Osteocyte (in vitro differentiated cells): ENCODE measurements at places on chromosomes 1 and 21. TPM values are rescaled to one million over a fixed set of nuclear protein-coding genes. Genes with fewer than 3 reads are reported as not detected.

Gene PLPPR5
- not detected in 2 replicates for total RNA-seq

Gene CFHR4
- not detected in 2 replicates for total RNA-seq

- no peak for DNase-seq
Measured at GRCh38 chr1:205977402-205978014, 25.7 kb downstream of the RAB7B start.

Gene KCNJ10
- total RNA-seq = not detected in 2 replicates

GRCh38 chr1:23169727-23170335 is 1.2 kb upstream of the LUZP1 start:
- DNase-seq = peak; percentile 90

- no peak for DNase-seq
Measured at GRCh38 chr1:184299406-184299790, 87.4 kb upstream of the C1orf21 start.

DNA sequence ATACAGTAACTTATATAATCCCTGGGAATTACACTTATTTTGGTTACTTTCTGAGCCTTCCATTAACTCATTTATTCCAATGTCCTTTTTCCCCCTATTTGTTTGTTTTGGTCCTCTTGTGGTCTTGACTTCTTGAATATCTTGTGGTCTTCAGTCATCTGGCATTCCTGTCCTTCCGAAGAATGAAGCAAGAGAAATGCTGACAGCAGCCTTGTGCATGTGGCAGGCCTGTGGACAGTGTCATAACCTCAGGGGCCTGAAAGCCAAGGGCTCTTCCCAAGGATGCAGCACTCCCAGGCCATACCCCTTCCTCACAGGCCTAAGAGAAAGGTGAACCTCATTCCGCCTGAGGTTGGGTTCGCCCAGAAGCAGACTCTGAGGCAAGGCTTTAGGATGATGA is 470.2 kb downstream of the DISC1 start:
- DNase-seq = no peak

Gene DNAJC28
- total RNA-seq = 2.1 and 2.7 TPM in 2 replicates

DNA sequence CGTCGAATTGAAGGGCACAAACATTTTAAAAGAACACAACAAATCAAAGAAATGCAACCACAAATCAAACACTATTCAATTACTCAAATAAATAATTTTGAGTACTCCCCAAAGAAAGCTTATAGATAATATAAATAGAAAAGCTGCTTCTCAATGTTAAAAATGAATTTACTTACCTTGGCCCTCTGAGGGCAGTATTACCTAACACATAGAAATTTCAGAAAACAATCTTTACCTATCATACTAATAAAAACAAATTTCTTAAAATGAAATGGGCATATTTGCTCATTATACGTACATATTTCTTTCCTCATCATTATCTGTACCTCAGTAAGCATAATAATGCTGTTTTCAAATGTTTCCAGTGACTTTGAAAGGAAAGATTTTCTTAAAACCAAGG is 141.8 kb downstream of the AKT3 start:
- DNase-seq = no peak

DNA sequence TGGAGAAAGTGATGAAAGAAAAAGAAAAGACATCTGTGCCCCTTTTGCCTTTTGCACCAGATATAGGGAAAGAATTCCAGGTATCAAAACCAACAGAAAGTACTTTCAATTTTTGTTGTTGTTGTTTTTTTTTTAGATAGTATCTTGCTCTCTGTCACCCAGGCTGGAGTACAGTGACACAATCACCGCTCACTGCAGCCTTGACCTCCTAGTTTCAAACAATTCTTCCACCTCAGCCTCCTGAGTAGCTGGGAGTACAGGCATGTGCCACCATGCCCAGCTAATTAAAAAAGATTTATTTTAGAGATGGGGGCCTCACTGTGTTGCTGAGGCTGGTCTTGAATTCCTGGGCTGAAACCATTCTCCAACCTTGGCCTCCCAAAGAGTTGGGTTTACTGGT is 31.3 kb upstream of the IVNS1ABP start:
- no peak for DNase-seq

GRCh38 chr1:170836141-170836540 is 99.2 kb upstream of the MROH9 start:
- no peak for DNase-seq

Gene SRGAP2B
- 43.1 and 44.7 TPM in 2 replicates for total RNA-seq

Gene FCRLB
- total RNA-seq = 0.27 TPM in 1 of 2 replicates, not detected in the other

DNA sequence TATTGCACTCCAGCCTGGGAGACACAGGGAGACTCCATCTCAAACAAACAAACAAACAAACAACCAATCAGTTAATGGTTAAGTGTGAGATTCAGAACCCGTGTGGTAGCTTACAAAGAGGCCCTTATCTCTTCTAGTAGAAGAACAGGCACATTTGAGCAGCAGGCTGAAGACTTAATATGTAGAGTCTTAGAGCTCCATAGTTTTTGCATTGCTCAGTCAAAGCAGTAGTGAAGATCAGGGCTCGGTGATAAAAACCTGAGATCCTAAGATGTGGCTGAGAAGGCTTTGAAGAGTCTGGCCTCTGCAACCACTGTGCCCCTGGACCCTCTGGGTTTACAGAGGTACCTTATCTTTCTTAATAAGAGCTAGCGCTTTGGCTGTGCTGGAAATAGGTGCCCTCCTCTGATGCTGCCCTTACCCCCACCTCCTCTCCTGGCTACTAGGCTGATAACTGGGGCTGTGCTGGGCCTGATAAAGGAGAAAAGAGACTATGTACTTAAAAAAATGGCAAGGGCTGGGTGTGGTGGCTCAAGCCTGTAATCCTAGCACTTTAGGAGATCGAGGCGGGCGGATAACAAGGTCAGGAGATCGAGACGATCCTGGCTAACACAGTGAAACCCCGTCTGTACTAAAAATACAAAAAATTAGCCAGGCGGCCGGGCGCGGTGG is 10.5 kb upstream of the UCK2 start:
- DNase-seq = no peak

DNA sequence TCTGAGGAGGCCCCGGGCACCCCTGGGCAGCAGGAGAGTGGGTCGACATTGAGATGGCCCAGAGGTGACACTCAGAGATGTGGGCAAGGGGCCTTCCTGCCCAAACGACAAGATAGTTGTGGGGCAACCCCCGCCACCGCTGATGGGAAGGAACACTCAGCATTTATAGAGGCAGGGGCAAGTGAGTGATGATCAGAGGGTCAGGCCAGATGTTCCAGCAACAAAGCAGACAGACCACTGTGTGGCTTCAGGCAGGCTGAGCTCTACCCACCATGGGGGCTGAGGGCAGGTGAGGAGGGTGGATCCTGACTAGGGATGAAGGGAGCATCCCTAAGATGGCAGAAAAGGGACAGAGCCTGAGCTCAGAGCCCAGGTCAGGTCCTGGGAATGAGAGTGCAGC is 362.7 kb downstream of the PTPRU start:
- peak; percentile 76 for DNase-seq

Gene HNRNPU
- total RNA-seq = 292 and 299 TPM in 2 replicates
